ENCODE measurements at places on chromosomes 11 and 22. TPM values are rescaled to one million over a fixed set of nuclear protein-coding genes. Genes with fewer than 3 reads are reported as not detected.

DNA sequence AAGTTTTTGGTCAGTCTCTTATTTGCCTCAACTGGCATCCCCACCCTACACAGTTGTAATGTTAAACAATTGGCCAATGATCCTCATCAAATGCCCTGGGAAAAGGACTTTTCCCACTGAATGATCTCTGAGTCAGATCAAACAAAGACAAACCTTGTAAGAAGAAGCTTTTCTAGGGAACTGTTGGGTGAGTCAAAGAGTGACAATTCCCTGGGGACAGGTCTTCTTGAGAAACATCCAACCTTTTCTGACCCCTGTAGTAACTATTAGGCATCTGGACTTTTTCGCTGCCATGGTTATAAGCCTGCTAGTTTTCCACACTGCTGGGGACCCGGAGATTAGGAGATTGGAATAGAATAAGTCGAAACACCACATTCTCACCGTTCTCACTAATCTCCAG is 789.8 kb upstream of the API5 start:
- peak; percentile 21 for DNase-seq

- DNase-seq, result no peak
Observed at GRCh38 chr22:19971276-19972124, 29.9 kb upstream of the TXNRD2 start.

GRCh38 chr11:111846636-111847035 is 24.7 kb downstream of the ALG9 start:
- DNase-seq, result peak; percentile 62

GRCh38 chr11:1222491-1223345 is at the start of gene MUC5B:
Gene MUC5B, plus strand, starts transcription at chr11:1223066. Its CDS starts 58 bp downstream, at chr11:1223124.
- DNase-seq, result no peak

DNA sequence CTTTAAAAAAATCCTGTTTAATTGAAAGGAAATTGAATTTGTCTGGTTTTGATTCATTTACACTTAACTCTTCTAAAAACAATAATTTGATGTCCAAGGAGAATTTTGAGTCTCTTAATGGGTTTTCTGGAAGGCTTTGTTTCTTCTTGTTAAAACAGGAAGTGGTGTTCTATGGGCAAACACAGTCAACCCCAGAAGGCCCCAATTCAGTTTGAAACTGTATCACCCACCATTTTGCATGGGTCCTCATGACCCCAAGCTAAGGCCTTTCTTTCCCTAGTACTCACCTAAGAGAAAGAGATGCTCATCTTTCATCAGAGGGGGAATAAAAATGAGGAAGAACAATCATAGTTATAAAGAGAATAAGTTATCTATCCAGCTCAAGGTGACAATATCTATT is 10.6 kb downstream of the FLI1 start:
- DNase-seq, result no peak

- no peak for DNase-seq
Observed at GRCh38 chr11:62792202-62792575, 383 bp upstream of the TMEM223 start.

DNA sequence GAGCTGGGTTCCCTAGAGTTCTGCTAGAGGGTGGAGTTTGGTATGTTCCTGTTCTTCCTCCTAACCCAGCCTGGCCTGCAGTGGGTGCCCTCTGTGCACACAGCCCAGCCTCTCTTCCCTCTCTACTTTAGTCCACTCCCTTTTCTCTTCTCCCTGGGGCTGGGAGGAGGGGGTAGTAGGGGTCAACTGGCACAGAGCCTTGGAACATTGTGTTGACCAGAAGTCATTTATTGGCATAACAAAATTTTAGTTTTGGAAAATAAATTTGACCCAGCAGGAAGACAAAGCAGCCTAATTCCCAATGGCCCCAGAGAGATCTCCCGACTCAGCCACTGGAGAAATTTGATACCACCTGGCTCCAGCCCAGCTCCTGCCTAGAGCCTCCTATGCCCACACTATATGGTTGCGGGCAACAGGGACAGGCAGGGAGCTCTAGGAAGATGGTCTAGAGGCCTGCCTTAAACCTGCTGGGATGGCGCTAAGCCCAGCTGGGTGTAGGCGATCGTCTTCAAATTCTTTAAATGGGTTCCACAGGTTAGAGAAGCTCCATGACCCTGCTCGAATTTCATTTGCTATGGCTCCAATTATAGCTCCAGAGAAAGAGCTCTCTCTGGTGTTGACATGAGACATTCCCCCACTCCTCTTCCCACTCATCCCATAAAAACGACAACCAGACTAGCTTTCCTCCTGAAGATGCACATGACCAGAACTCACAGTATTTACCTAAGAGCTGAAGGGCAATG is 9.9 kb downstream of the PCSK7 start:
- DNase-seq, result peak; percentile 87

DNA sequence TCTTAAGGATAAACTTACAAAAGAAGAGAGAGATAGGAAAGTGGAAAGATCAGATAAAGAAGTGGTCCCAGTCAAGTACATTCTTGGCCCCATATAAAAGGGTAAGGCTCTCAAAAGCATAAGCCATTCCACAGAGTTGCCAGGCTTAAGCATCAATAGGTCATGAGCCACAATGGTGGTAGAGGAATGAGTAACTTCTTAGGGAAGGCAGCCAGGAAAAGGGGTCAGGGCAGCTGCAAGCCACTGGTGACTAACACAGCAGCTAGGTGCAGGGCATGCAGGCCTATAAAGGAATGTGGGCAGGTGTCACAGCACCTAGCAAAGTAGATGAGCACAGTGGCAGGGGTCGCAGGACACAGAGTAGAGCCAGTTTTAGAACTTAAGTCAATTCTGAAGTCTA is 302.6 kb upstream of the FAT3 start:
- peak; percentile 62 for DNase-seq

- no peak for DNase-seq
Observed at GRCh38 chr11:114889594-114890011, 211.3 kb downstream of the NXPE2 start.

- DNase-seq, result no peak
Observed at GRCh38 chr22:38034884-38035529, 22.2 kb upstream of the PICK1 start.

- no peak for DNase-seq
Observed at GRCh38 chr22:37818409-37819104, 4.6 kb upstream of the GALR3 start.

GRCh38 chr22:20031732-20032406 is 11.0 kb downstream of the TANGO2 start:
- DNase-seq, result peak; percentile 65

DNA sequence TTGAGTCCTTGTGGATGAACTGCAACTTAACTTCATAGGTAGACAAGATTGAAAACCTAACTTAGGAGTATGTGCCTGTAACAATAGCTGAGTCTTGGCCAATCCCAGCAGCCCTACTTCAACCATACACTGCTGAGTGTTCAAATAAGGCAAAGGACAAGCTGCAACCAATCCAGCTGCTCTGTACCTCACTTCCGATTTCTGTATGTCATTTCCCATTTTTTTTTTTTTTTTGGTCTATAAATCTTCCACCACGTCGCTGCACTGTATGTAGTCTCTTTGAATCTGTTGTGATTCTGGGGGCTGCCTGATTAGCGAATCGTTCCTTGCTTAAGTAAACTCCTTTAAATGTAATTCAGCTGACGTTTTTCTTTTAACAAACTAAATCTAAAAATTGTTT is 35.4 kb upstream of the FLI1 start:
- DNase-seq, result no peak

GRCh38 chr11:59794417-59794816 is 16.2 kb downstream of the MRPL16 start:
- DNase-seq, result no peak

DNA sequence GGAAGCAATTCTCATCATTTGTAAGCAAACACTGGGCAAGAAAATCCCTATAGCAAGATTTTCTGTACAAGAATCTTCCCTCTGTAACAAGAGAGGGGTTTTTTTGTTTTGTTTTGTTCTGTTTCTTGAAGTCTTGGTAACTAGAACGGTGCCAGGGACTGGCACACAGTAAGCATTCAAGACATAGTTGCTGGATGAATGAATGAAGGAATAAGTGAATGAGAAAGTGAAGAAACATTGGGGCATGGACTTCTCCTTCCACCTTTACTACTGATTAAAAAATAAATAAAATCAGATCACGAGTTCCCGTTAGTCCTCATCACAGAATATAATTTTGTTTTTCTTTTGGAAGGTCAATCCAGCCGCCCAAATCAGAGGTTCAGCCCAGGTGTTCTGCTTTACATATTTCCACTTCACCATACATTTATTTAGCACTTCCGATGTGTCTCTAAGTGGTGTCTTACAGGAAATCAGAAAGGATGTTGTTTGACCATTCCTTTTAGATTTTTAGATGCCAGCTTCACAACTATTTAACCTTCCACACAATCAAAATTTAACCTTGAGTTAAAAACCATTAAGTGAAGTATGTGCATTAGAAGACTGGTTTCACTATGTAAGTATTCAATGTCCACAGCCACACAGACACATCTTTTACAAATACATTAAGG is 281.2 kb downstream of the CADM1 start:
- no peak for DNase-seq

DNA sequence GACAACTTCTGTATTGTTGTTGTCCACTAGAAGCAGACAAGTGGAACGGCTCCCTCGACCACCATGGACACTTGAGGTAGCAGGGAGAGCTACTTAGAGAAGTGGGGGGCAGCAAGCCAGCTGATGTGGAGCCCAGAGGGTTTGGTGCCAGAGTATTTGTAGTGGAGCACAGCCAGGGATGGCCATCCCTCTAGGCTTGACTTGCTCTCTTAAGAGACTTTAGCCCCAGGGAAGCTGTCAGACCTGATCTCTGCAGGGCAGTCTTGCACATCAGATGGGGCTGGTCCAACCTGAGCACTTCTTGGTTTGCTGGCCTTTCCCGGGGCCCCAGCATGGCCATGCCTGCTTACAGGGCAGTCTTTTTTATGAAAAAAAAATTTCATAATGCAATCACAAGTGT is 15.0 kb upstream of the TMEM135 start:
- DNase-seq, result no peak

DNA sequence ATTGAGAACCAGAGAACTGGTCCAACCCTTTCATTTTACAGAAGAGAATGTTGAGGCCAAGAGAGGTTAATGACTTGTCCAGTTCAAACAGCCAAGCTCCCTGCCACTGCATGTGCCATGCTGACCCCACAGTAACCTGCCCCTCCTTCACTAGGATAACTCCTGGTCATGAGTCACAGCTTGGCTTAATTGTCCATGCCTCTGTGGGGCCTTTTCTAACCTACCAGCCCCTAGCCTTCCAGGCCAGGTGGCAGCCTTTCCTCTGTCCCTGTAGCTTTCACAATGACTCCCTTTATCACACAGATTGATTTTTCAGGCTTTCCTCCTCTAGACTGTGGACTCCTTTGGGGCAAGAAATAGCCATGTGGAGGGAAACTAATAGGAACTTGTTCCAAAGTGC is 97.2 kb downstream of the PIWIL4 start:
- DNase-seq, result peak; percentile 41

DNA sequence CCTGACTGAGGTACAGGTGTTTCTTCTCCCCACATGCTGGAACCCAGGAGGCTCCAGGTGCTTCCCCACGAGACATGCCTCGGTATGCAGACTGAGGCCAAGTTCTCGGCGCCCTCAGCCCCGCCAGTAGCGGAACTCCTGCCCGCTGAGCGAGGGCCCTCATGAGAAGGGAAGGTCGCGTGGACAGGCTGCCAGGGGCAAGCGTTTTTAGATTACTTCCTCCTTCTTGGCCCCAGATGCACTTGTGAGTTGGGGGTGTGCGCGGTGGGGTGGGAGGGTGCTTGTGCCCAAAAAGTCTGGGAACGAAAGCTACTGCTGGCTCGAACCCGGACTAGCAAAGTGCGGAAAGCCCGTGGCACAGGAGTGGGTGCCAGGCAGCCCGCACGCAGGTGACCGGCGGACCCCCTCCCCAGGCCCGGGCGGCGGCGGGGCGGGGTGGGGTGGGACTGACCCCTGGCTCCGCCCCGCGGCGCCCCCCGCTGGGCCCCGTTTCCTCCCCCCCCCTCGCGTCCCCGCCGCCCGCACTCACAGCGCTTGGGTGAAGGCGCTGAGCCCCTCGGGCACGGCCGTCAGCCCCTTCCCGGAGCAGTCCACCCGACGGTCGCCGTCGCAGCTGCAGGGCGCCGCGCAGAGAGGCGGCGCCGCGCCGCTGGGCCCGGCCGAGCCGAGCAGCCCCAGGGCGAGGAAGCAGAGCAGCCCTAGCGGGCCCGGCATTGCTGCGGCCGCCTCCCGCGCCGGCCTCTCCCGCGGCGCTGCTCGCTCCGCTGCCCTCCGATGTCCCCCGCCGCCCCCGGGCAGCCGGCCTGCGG is 797 bp downstream of the LGR4 start:
- DNase-seq, result peak; percentile 46

DNA sequence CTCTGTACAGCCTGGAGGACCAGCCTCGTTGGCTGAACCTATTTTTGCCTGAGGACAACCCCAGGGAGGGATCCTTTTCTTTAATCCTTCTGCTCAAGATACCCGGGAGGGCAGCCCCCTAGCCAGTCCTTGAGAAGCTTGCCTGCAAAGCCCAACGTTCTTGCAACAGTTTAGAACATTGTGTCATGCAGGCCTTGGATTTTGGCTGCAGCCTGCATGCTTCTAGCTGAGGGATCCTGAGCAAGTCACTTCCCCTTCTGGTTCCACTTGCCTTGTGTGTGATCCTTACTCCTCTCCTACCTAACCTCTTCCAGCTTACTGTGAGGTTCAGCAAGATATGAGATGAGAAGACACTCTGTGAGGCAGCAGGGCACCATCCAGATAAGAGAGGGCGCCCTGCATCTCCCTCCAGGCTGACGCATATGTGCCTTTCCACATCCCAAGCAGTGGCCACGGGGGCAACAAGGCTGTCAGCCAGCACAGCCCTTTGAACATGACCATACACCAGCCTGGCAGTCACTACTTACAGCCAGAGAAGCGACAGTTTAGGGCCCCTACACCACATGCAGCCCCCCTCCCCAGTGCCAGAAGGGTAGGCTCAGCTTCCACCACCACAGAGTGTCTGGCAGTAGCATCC is 76.1 kb downstream of the C11orf58 start:
- no peak for DNase-seq

DNA sequence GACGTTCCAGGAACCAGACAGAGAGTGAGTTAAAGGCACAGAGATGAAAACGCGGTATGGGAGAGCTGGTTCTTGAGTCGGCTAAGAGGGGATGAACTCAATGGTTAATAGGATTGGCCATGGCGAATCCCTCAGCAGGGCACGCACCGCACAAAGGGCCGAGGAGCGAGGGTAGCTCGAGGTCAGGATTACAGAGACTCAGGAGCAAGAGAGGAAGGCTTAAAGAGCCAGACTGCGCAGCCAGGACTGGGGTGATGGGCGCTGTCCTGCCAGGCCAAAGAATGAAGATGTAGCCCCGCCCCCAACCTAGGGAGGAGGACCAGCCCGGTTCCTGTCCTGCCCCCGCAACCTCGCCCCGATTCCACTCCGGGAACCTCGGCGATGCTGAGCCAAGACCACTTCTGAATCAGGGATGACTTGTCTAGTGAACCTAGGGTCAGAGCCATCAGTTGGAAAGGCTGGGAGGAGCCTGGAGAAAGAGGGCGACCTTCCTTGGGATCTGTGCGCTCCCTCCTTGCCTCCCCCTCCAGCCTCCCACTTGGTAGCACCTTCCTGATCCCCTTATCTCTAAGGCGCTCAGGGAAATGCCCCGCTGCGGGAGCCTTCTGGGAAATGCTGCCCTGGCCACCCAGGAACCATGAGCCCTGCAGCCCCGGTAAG is at the start of gene PLEKHB1:
PLEKHB1 (plus strand) TSS at position 610 of the 660 bp plus-strand sequence; CDS start at position 638, 28 bp downstream.
- DNase-seq, result no peak

Gene CYB561A3
- total RNA-seq, result 28.4 TPM

Gene SEZ6L
- total RNA-seq, result not detected

Gene GALNT18
- total RNA-seq, result 9.0 TPM

Gene XKR3
- total RNA-seq, result 0.17 TPM

Gene KCNE3
- total RNA-seq, result not detected

Gene PIWIL4
- not detected for total RNA-seq

Gene LMO1
- total RNA-seq, result not detected

Gene GSTT2B
- 22.7 TPM for total RNA-seq

Gene BLID
- total RNA-seq, result 4.1 TPM

Gene PIH1D2
- 2.0 TPM for total RNA-seq

Gene OR52E8
- total RNA-seq, result not detected

Gene AQP11
- 0.27 TPM for total RNA-seq
